ENCODE measurements at places on chromosomes 12 and 14.

DNA sequence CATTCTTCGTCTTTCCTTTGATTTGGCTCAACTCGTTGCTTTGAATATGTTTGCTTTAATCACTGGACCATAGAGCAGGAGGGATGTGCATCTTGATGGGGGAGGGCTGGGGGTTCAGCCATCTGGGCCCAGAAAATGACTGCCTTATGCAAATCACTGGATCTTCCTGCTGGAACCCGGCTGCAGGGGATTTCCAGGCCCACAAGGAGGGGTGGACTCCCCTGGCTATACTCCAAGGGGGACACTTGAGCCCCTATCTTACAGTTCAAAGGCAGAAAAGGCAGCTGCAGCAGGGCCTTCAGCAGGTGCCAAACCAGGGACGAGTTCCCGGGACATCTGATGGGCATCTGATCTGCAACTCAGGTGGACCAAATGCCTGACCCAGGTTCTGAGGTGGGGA is 122.5 kb downstream of the DICER1 start:
- DNase-seq: no peak

DNA sequence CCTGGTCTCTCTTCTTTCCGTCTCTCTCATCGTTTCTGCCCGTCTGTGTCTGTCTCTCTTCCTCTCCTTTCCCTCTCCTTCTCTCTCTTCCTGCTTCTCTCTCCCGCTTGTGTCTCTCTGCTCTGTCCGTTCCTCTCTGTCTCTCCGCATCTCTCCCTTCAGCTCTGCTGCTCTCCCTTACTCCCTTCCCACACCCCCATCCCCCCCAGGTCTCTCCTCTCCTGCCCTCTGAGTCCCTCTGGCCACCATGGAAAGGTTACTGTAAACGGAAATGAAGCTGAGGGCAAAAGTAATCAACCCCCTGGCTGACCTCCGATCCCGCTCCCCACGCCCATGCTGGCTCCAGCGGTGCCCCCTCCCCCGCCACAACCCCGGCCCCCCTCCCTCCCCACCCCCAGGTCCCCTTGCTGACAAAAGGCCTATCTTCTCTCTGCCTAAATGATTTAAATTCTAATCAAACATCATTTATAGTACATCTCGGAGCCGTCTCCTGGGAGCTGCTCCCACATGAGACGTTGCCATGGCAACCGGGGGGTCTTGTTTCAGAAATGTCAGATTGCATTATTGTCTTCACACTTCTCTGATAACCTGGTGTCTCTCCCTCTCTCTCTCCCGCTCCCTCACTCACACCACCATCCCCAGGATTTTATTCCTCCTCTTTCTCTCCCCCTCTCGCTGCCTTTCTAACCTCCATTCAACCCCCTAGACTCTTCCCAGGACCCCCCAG is 203.8 kb downstream of the RBM19 start:
- no peak for DNase-seq

DNA sequence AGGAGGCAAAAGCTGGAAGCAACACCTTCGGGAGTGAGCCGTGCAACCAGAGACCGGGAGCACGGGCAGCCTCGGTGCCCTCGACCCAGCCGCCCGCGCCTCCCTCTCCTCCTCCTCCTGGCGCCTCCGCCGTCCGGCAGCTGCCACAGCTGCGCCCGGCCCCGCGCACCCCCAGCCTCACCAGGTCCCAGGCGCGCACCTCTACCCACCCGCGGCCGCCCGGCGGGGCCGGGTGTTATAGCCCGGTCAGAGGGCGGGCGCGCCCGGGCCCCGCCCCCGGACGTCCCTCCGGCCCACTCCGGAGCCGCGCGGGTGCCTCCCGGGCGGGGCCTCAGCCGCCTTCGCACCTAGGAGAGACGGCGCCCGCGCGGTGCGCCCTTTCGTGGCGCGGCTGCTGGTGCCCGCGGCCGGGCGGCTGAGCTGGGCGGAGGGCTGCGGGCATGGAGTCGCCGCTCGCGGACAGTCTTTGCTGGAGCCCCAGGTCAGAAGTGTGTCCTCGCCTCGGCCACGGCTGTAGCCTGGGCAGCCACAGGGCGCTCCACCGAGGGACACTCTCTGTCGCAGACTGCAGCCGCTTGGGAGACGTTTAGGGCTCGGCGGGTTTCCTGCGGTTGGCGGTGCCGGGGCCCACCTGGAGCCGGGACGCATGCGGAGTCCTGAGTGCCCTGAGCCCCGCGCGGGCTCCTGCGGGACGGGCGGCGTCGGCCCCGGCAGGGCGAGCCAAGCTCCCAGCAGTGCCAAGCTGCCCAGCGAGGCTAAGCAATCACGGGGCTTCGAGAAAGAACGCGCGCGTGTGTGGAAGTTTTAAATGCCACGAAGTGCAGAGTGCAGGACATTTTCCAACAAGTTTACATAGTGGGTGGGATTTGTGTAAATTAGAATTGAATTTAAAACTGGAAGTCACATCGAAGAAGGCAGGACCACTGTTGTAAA is at the start of gene CPM:
Gene CPM (minus strand): TSS at position 211 of the 933 bp plus-strand sequence. CDS start 334 bp downstream, outside the sequence.
- DNase-seq: no peak

- DNase-seq: no peak
Observed at GRCh38 chr12:118734266-118734665, 247.1 kb upstream of the SRRM4 start.

DNA sequence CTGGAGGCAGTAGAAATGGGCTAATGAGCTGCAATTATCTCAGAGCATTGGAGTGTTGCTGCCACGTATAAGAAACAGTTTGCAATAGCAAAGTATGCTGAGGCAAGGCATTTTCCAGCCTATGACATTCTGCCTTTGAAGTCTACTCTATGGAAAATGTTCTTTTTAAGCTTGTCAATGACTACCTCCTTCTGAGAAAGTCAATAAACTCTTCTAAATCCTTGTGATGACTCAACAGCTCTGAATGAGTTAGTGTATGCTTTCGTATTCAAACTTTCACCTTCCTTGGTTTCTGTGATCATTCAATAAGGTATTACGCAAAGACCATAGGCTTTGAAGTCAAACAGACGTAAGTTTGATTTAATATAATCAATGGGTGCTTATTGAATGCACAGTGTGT is 111.2 kb downstream of the CAPZA3 start:
- no peak for DNase-seq

Measured in AG09319 (cell line).